ENCODE measurements at places on chromosomes 3 and 15. TPM values are rescaled to one million over a fixed set of nuclear protein-coding genes. Genes with fewer than 3 reads are reported as not detected.

DNA sequence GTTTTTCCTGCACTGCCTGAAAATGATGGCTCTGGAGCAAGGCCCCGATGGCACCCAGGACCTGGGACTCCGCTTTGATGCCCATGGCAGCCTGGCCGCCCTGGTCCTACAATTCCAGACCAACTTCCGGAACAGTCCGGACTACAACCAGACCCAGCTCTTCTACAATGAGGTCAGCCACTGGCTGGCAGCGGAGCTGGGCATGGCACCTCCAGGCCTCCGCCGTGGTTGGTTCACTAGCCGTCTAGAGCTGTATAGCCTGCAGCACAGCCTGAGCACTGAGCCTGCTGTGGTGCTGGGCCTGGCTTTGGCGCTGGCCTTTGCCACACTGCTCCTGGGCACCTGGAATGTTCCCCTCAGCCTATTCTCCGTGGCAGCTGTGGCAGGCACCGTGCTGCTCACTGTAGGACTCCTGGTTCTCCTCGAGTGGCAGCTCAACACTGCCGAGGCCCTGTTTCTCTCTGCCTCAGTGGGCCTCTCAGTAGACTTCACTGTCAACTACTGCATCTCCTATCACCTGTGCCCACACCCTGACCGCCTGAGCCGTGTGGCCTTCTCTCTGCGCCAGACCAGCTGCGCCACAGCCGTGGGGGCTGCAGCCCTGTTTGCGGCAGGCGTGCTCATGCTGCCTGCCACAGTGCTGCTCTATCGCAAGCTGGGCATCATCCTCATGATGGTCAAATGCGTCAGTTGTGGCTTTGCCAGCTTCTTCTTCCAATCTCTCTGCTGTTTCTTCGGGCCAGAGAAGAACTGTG is 10.9 kb downstream of the DISP2 start:
- no peaks in the 10 kb centered on the region for H3K27me3 ChIP-seq
- H3K4me1 ChIP-seq: no peaks in the 10 kb centered on the region
- H3K36me3 ChIP-seq: no peaks in the 10 kb centered on the region
- no peak overlapping the region for H3K27ac ChIP-seq
- DNase-seq: no peak

Gene GPX1
- 40.2 TPM for total RNA-seq

Gene NPRL2
- total RNA-seq: 26.2 TPM

DNA sequence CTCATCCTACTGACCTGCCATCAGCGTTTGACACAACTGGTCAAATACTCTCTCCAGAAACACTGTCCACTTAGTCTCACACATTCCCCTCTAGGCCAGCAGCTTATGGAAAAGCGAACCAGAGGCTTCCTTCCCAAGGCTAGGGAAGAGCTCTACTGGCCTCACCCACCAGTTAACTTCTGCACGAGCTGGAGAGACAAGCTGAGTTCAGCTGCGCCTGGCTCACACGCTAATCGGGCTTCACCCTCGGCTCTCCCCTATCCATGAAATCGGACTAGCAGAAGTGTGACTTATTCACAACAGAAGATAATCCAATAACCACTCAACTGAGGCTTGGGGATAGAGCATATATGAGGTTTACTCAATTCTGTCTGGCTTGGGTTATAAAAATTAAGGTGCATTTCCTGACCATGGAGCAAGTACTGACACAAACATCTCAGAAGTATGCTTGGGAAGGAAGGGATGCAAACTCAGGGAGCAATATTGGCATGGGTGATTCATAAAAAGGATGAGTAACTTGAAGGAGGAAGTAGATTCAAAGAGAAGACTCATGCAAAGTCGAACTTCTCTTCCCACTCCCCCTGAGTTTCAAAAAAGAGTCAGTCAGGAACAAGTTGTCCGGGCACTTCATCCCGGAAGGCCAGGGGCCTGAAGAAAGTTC is 73.1 kb downstream of the XXYLT1 start:
- H3K27ac ChIP-seq: peak overlapping the region; percentile 23
- H3K27me3 ChIP-seq: no peaks in the 10 kb centered on the region
- H3K4me1 ChIP-seq: no peaks in the 10 kb centered on the region
- DNase-seq: peak; percentile 12
- no peaks in the 10 kb centered on the region for H3K36me3 ChIP-seq

Gene TEX55
- not detected for total RNA-seq

DNA sequence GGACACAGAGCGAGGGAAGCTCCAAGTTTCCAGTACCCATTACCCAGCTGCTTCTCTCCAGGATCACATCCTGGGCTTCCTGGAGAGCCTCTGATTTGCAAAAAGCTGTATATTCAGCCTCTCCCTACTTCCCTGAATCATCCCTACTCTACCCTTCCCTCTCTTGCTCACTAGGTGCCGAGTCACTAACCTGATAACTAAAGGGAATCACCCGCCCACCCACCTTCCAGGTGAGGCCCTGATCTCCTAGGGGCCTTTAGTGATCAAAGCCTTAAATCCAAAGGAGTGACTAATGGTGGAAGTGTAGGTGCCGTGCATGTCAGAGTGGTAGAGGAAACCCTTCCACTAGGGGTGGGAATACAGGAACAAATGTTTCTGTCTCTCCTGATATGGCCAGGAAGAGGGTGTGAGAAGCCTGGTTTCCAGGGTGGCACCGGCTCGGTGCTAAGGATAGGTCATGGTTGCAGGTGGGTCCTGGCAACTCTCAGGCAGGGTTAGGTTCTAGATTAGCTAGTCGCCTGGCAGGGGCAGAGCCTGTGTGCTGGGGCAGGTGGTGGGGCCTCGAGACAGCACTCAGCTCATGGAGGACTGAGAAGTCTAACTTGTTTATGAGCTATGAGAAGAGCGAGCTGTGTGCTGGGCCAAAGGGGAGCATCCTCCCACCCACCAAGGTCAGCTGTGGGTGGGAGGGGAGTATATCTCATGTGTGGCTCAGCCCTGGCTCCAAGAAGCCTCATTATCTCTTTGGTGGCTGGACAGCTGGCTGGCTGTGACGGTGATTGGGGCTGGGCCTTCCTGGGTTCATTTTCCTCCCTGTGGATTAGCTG is 10.1 kb downstream of the SEMA7A start:
- H3K27ac ChIP-seq: peak overlapping the region; percentile 45
- H3K27me3 ChIP-seq: no peaks in the 10 kb centered on the region
- H3K36me3 ChIP-seq: no peaks in the 10 kb centered on the region
- H3K4me3 ChIP-seq: no peak overlapping the region
- peaks cover 10% of the 10 kb centered on the region for H3K4me1 ChIP-seq

GRCh38 chr3:160617636-160618035 is 52.3 kb upstream of the KPNA4 start:
- no peaks in the 10 kb centered on the region for H3K36me3 ChIP-seq
- no peaks in the 10 kb centered on the region for H3K4me1 ChIP-seq
- DNase-seq: no peak
- H3K27me3 ChIP-seq: peaks cover 3% of the 10 kb centered on the region
- H3K27ac ChIP-seq: no peak overlapping the region

DNA sequence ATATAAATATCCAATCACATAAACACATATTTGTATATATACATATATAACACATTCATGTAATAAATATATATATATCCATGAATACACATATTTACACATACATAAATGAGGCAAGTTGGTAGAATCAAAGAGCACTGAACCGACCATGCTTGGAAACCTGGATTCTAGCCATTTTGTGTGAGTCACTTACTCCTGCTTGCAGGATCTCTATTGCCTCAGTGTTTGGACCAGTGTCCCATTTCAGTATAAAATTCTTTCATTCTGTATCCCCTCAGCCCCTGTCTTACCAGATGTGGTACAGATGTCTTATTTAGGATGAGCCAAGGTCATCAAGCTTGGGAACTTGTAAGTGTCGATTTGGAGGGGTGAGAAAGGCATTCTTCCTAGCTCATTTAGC is 391.4 kb upstream of the FRG2C start:
- H3K4me1 ChIP-seq: no peaks in the 10 kb centered on the region
- no peaks in the 10 kb centered on the region for H3K27me3 ChIP-seq
- H3K4me3 ChIP-seq: no peak overlapping the region
- H3K27ac ChIP-seq: no peak overlapping the region
- no peak for DNase-seq
- no peaks in the 10 kb centered on the region for H3K36me3 ChIP-seq

Gene ETFA
- total RNA-seq: 233 TPM

Gene CPNE4
- total RNA-seq: not detected

Gene THAP10
- 1.8 TPM for total RNA-seq

- no peaks in the 10 kb centered on the region for H3K4me1 ChIP-seq
- H3K36me3 ChIP-seq: no peaks in the 10 kb centered on the region
- DNase-seq: no peak
- no peak overlapping the region for H3K4me3 ChIP-seq
- H3K27me3 ChIP-seq: no peaks in the 10 kb centered on the region
- H3K27ac ChIP-seq: peak overlapping the region; percentile 43
These were observed 168.7 kb downstream of the GREM1 start for GRCh38 chr15:32886459-32886858.

- H3K27ac ChIP-seq: no peak overlapping the region
- no peak for DNase-seq
- no peak overlapping the region for H3K4me3 ChIP-seq
These were observed 34.5 kb upstream of the B3GALNT1 start for GRCh38 chr3:161139686-161140085.

Gene TMEM40
- total RNA-seq: not detected

Gene RBMS3
- 77.1 TPM for total RNA-seq

- H3K36me3 ChIP-seq: no peaks in the 10 kb centered on the region
- no peak overlapping the region for H3K4me3 ChIP-seq
- no peaks in the 10 kb centered on the region for H3K4me1 ChIP-seq
- H3K27ac ChIP-seq: no peak overlapping the region
- DNase-seq: no peak
- no peaks in the 10 kb centered on the region for H3K27me3 ChIP-seq
These were observed 10.1 kb upstream of the SCAP start for GRCh38 chr3:47485812-47486211.

DNA sequence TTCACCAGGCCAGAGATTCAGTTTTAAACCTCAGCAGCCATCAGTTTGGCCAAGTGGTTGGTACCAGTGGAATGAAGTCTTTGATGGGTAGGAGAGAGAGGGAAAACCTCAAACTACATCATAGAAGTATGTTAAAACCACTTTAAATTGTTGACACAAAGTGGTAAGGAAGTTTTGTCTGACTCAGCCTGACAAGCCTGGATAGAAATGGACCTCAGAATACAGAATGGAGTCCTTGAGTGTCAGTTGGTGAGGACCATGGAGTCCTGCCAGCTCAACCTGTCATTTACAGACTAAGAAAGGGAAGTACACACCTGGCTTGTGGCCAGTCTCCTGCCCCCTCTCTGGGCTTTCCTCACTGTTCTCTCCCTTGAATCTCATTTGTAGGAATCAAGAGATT is 12.1 kb downstream of the EAF1 start:
- no peak for DNase-seq
- no peaks in the 10 kb centered on the region for H3K36me3 ChIP-seq
- no peak overlapping the region for H3K4me3 ChIP-seq
- H3K27me3 ChIP-seq: no peaks in the 10 kb centered on the region
- no peaks in the 10 kb centered on the region for H3K4me1 ChIP-seq

Gene LRRC3B
- 0.26 TPM for total RNA-seq

- H3K27ac ChIP-seq: peak overlapping the region; percentile 72
- no peaks in the 10 kb centered on the region for H3K27me3 ChIP-seq
- peak; percentile 35 for DNase-seq
- no peaks in the 10 kb centered on the region for H3K4me1 ChIP-seq
These were observed 736 bp downstream of the ARHGEF26 start for GRCh38 chr3:154121701-154122551.

Gene CLDN1
- 15.1 TPM for total RNA-seq

Gene FGF12
- not detected for total RNA-seq

DNA sequence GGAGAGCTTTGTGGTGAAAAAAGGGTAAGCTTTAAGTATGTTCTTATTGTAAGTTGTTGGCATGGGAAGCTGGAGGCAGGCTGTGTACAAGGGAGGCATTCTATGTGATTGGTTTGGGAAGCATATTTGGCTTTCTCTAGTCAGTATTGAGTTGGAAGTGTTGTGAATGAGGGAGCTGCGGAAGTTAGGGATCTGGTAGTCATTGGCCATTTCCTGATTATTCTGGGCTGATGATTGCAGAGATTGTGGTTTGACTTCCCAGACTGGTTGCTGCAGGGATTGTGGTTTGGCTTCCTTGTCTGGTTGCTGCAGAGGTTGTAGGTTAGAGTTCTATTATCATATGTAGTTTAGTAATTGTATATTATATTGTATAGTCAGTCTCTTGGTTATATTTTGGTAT is 21.0 kb downstream of the STXBP5L start:
- no peak overlapping the region for H3K4me3 ChIP-seq
- H3K4me1 ChIP-seq: no peaks in the 10 kb centered on the region
- H3K36me3 ChIP-seq: no peaks in the 10 kb centered on the region
- no peak for DNase-seq
- no peaks in the 10 kb centered on the region for H3K27me3 ChIP-seq

DNA sequence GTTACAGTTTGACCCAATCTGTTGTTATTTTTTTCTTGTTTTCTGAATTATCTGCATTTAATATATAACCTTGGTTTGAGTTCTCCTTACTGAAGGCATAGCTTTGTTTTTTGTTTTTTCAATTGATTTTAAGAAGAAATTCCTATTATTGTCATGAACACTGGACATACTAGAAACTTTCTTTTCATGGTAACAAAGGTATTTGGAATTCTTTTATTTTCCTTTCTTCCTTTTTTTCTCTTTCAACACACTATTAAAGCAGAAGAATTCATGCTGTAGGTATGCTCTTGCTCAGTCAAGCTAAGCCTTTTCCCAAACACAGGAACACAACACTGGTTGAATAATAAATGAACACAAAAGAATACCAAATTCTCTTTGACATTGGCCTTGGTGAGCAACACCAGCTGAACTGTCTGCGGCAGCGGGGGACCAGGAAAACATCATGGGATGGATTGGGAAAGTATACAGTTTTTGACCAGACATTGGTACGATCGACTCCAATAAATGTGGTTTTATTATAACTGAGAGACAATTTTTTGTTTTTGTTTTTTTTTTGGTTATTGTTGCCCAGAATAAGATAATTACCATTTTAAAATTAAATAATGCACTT is 23.1 kb downstream of the U2SURP start:
- no peak for DNase-seq
- no peak overlapping the region for H3K27ac ChIP-seq
- no peak overlapping the region for H3K4me3 ChIP-seq
- no peaks in the 10 kb centered on the region for H3K36me3 ChIP-seq
- no peaks in the 10 kb centered on the region for H3K4me1 ChIP-seq

- H3K27me3 ChIP-seq: no peaks in the 10 kb centered on the region
- peak overlapping the region; percentile 75 for H3K27ac ChIP-seq
- H3K4me1 ChIP-seq: peaks cover 4% of the 10 kb centered on the region
- H3K36me3 ChIP-seq: no peaks in the 10 kb centered on the region
These were observed 6.6 kb downstream of the MYZAP start for GRCh38 chr15:57598346-57598745.

GRCh38 chr3:158295771-158296170 is 185.9 kb downstream of the RSRC1 start:
- no peak overlapping the region for H3K27ac ChIP-seq
- H3K27me3 ChIP-seq: no peaks in the 10 kb centered on the region
- no peaks in the 10 kb centered on the region for H3K4me1 ChIP-seq
- no peaks in the 10 kb centered on the region for H3K36me3 ChIP-seq

DNA sequence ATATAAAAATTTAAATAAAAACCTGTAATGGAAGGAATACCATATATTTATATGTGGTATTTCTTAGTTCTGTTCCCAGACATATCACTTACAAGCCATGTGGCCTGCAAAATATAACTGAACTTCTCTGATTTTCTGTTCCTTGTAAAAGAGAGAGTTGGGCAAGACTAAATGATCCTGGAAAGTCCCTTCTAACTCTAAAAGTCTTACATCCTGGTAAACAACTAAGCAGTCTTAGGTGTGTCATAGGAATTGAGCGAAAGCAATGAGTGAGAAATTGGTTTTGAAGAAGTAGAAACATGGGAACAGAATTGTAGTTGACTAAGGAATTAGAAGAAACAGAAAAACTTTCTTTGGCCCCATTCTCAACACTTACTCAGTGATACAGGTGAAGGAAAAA is 25.3 kb upstream of the IL20RB start:
- H3K27me3 ChIP-seq: no peaks in the 10 kb centered on the region
- no peak overlapping the region for H3K27ac ChIP-seq
- H3K4me3 ChIP-seq: no peak overlapping the region
- H3K36me3 ChIP-seq: no peaks in the 10 kb centered on the region

Gene RASGRP1
- under 0.01 TPM for total RNA-seq

Gene P2RY1
- total RNA-seq: 7.9 TPM
